ENCODE measurements at places on chromosomes 3 and 15.
A peak's percentile ranks its signal among the peaks of the same experiment; 100 is the strongest.

- no peak for DNase-seq
Observed at GRCh38 chr15:51310064-51310463, 28.3 kb downstream of the CYP19A1 start.

- no peak for DNase-seq
Observed at GRCh38 chr3:14414846-14415464, 12.5 kb downstream of the SLC6A6 start.

DNA sequence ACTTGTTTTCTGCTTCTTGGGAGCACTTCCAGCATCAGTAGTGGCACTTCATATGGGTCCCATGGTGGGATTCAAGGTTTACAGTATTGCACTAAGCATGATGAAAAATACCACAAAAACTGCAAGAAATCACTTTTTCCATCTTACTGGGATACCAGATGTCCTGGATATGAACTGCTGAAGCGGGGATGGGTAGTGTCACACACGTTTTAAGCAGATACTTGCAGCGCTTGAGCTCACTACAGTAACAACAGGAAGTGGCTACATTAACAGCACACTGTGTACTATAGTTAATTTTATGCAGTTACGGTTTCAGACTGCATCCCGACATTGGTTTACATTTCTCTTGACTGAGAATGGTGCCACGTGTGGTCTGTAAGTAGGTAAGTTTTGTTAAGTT lies 3.5 kb upstream of the ISG20 start:
- DNase-seq: no peak

DNA sequence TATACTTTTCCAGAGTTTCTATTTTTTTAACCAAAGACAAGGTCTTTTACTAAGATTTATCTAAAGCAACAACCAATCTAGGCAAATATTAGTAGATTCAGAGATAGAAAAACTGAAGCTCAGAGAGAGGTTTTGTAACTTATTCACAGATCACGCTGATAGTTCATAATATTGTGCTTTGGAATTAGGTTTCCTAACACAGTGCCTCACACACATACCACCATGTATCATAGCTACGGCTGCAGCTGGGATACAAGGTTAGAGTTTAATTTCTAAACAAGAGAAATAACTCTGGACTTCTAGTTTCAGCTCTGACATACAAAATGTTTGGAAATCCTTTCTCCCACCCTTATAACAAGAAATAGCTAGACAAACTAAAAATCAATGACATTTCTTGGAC lies 565.7 kb downstream of the PYDC2 start:
- no peak for DNase-seq

DNA sequence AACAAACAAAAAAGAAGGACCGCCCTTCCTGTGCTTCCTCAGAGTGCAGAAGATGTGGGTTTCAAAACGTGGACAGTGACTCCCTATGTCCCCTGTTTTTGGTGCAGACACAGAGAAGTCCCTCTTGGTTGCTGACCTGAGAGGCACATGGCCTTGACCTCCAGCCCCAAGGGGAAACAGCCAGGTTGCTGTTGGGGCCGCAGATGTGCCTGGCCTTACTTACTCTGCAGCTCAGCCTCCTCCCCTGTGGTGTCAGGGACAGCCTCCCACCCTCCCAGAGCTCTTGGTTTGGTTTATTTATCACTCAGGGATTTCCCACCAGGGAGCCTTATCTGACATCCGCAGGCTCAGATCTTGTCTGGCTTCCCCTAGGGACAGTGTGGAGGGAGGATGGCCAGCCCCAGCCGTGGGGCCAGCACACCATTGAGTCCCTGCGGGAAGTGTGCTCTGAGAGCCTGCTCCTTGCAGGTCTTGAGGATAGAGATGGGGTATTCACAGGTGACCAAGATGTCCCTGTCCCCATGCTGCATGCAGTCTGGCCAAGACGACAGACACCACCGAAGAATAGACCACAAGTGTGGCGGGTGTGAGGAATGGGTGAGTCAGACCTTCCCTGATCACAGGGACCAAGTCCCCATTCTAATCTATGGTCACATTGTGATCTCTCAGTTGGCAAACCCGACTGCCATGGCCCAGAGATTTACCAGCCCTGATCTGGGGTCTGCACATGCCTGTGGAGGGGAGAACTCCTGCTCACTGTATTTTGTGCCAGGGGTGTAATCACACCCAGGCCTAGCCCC lies 134.3 kb upstream of the ABHD17C start:
- no peak for DNase-seq

- no peak for DNase-seq
Observed at GRCh38 chr15:31803388-31803884, 226.9 kb upstream of the CHRNA7 start.

GRCh38 chr3:12714278-12714677 lies 44.8 kb downstream of the TMEM40 start:
- no peak for DNase-seq

DNA sequence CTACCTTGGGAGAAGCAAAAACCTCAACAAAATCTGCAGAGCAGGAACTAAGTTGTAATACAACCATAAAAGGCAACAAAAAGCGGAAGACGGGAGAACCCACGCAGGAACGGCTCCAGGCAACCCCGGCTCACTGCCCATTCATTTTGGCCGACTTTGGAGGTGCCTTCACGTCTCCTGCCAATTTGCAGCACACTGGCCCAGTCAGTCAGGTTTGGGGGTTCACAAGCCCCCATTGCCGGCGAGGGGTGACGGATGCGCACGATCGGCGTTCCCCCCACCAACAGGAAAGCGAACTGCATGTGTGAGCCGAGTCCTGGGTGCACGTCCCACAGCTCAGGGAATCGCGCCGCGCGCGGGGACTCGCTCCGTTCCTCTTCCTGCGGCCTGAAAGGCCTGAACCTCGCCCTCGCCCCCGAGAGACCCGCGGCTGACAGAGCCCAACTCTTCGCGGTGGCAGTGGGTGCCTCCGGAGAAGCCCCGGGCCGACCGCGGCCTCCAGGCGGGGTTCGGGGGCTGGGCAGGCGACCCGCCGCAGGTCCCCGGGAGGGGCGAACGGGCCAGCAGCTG lies 463 bp downstream of the TERC start:
- DNase-seq: peak; percentile 86

DNA sequence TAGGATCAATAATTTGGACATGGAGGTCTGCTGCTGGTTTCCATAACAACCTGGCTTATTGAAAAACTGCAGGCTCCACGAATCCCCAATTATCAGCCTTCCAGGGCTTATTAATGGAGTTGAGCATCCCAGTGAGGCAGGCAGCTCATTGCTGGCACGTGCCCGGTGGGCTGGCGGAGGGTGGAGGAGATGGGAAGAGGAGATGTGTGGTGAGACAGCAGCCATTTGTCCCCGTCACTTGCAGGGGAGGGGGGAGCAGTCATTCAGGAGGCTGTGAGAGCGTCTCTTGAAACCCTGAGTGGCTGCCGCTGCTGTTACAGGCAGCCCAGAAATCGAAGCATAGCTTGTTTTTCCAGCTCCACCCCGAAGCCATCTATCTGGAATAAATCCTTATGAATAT lies 70.6 kb downstream of the GAP43 start:
- DNase-seq: no peak

- no peak for DNase-seq
Observed at GRCh38 chr3:56998076-56998529, 62.4 kb upstream of the SPATA12 start.

GRCh38 chr3:125435231-125435630 lies 60.1 kb upstream of the ZNF148 start:
- DNase-seq: no peak

GRCh38 chr15:34481370-34481769 lies 43.8 kb upstream of the GOLGA8A start:
- DNase-seq: no peak

GRCh38 chr3:141336672-141337522 lies 31.4 kb upstream of the ZBTB38 start:
- no peak for DNase-seq

DNA sequence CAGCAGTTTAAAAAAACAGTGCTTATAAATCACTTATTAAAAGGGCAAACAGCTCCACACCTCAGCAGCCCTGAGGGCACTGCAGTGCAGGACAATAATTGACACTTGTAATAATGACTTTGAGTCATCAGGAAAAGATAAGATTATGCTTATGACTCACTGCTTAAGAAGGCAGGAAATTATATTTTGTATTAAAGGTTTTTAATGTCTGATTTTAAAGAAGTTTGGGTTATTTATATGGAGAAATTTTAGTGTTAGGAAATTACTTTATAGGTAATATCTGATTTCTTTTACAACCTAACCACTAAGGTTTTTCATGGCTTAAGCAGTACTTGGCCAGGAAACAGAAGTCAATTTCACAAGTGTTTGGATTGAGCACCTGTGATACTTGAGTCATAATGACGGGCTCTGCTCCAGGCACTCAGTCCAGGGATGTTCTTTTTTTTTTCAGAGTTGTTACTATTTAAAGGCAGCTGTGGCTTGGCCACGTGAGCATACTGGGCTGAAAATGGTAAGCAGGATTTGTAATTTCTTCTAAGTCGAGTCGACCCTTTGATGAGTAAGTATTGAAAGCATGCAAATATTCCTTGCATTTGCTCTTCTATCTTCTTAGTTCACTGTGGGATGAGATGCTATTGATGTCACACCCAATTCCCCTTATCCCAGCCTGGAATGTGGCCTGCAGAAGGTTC lies 21.6 kb upstream of the SLC6A20 start:
- DNase-seq: no peak

GRCh38 chr3:23219117-23219516 lies 16.0 kb downstream of the UBE2E2 start:
- no peak for DNase-seq

DNA sequence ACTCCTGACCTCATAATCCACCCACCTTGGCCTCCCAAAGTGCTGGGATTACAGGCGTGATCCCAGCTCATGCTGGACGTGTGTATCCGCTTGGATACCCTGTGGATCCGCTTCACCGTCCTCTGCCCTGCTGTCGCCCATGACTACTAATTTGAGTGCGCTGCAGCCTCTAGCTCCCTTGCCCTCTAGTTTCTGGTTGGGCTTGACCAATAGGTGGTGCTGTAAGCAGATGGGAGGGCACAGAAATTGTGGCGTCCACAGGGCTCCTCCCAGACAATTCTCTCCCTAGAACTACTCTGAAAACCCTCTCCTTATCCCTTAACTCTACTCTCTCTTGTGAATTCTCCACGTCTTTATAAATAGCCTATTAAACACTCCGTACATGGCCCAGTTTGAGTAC lies 36.2 kb downstream of the ZPLD1 start:
- no peak for DNase-seq

DNA sequence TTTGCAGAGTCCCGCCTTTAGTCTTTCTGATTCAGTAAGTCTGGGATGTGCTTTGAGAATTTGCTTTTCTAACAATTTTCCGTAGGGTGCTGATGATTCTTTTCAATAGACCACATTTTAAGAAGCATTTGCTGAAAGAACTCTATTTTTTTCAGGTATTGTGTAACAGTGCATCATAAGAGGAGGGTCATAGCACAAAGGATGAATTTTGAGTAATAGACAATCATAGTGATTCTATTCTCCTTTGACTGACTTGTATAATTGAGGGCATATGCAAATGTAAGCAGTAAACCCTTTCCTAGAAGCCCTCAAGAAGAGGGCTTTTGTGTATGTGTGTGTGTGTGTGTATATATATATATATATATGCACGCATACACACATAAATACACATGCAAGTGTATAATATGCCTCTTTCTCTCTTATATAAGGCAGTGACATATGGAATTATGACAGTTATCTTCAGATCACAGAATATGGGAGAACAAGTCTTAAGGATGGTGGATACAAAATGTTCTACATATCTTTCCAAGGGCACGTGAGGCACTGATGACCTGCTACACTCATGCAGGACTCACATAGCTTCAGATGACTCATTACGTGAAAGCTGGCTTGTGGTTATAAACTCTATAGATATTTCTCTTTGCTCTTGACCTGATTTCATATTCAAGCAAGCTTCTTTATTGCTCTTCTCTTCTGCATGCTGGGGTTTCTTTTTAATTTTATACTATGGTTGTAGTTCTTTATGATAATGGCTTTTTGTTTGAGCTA lies 6.5 kb upstream of the PLSCR1 start:
- no peak for DNase-seq

GRCh38 chr3:71466483-71466882 lies 117.0 kb downstream of the FOXP1 start:
- no peak for DNase-seq

- DNase-seq: peak; percentile 15
Observed at GRCh38 chr3:15479400-15480224, 41.9 kb downstream of the COLQ start.

- no peak for DNase-seq
Observed at GRCh38 chr3:192957441-192958021, 39.9 kb upstream of the MB21D2 start.

GRCh38 chr3:13548696-13549622 lies at the start of gene FBLN2:
FBLN2 (plus strand) TSS chr3:13549125; CDS start chr3:13570356, 21,231 bp downstream.
- DNase-seq: peak; percentile 81

GRCh38 chr3:72618739-72619138 lies 229.5 kb downstream of the SHQ1 start:
- no peak for DNase-seq

GRCh38 chr3:28262001-28262400 lies 20.6 kb downstream of the CMC1 start:
- DNase-seq: no peak

- DNase-seq: no peak
Observed at GRCh38 chr3:133169331-133170068, 131.3 kb downstream of the TMEM108 start.

GRCh38 chr3:68019876-68020275 lies 365.5 kb upstream of the SUCLG2 start:
- no peak for DNase-seq

Data from left forelimb (tissue), 1 donor.